CD8-positive, alpha-beta memory T cell (primary cell): ENCODE measurements at places on chromosomes 7 and 10.

DNA sequence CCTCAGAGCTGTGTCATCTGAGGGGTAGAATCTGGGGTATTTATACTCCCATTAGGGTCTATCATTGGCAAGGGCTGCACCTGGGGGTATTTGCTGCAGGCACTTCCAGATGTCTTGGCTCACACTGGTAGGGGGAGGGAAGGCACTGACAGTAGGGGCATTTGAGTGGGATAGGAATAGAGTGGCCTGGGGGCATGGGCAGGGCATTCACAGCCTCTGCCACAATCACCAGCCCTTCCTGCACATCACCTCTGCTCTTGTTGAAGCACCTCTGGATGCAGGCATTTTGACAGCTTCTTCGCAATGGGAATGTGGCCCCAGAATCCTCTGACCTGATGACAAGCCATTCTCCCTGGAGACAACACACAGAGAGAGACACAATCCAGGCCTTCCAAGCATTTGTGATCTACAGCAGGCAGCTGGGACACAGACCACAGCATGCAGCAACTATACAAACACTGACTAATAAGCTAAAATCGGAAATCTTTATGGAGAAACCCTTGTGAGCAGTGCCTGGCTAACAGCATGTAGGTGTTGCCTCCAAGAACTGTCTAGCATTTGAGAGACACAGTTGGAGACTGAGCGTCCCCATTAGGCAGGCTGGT lies 178.5 kb downstream of the KCNMA1 start:
- no peak for DNase-seq

- no peak for DNase-seq
Observed at GRCh38 chr10:78327778-78328591, 294.3 kb downstream of the RPS24 start.

GRCh38 chr7:28558236-28558635 lies 145.9 kb downstream of the CREB5 start:
- no peak for DNase-seq

GRCh38 chr10:79436066-79436849 lies 9.2 kb downstream of the ZCCHC24 start:
- DNase-seq = peak; percentile 30

DNA sequence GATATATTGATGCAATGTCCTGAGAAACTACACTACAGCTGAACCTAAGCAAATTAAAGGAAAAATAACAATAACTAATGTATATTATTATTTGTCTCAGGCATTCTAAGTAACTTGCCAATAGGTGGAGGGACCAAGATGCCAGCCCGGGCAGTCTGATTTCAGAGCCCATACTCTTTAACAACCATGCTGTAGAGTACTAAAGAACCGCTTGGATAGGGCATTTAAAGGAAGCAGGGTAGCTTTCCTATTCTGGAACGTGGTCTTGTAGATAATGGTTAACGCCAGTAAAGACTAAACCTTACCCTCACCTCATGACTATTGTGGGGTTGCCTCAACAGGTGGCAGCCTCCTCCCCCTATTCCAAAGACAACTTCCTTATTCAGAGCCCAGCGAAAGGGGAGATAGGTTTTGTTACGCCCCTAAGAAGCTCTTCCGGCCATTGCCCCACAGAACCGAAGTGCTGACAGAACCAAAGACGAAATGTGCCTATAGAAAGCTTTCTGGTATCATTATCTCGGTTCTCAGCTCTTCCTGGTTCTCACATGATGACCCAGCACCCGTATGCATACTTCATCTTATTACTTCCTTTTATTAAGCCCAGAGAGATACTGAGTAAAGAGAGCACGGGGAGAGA lies 707 bp upstream of the C1GALT1 start:
- DNase-seq = no peak

GRCh38 chr7:102395873-102396709 lies at the start of gene PRKRIP1:
Gene PRKRIP1, plus strand, starts transcription at chr7:102396363. Its CDS starts 49 bp downstream, at chr7:102396412.
- peak; percentile 87 for DNase-seq

DNA sequence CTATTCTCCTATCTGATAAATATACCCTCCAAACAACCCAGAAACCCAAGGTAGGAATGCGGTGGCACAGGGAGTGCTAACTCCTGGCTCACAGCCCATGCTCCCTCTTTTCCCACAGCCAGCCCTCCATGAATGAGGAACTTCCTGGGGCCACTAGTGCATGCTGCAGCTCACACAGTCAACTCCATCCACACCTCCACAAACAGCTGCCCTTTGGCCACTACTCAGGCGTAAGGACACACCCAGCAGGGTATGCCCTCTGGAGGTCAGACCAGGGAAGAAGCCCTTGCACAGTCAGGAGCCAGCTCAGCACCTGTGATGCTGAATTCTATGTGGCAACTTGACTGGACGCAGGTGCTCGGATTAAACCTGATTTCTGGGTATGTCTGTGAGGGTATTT lies 85.2 kb upstream of the PIK3CG start:
- no peak for DNase-seq

DNA sequence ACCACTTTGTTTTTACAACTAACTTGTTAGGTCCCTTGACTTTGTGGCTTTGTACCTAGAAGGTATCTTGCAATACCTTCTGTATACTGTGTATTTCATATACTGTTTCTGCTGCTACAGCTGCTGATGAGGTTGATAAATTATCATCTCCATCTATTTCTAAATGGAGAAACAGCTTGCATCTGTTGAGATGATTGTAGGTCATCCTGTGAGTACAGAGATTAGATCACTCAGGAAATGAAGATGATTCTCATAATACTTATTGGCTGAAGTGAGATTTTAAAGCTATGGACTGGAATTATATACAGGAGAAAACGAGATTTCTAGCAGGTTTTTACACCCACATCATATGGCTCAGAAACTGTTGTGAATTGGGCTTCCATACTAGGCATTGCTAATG lies 280.5 kb downstream of the KCND2 start:
- no peak for DNase-seq

- no peak for DNase-seq
Observed at GRCh38 chr7:4841007-4841784, 20.6 kb downstream of the PAPOLB start.

- DNase-seq = no peak
Observed at GRCh38 chr10:335151-335800, 200.0 kb downstream of the ZMYND11 start.

DNA sequence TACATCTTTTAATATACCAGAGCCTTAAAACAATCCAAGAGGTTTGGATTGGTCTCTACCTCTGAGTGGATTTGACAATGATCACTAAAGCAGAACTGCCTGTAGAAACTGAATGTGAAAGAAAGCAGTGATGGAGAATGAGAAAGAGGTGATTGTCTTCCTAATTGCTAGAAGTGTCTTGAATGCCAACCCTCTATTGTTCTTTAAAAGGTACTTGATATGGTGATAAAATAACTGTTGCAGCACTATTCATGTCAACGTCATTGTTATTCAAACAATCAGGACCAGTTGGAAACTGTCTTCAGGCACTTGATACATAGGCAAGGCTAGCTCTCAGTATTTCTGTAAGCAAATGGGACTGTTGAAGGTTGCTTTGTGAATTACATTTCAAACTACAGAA lies 47.9 kb upstream of the ITPRID1 start:
- DNase-seq = no peak
